CD4-positive, alpha-beta memory T cell (primary cell): ENCODE measurements at places on chromosomes 2 and 18.

GRCh38 chr2:46363535-46364170 is 66.4 kb downstream of the EPAS1 start:
- DNase-seq, result no peak

GRCh38 chr2:28802975-28803429 is 7.6 kb upstream of the SPDYA start:
- no peak for DNase-seq

DNA sequence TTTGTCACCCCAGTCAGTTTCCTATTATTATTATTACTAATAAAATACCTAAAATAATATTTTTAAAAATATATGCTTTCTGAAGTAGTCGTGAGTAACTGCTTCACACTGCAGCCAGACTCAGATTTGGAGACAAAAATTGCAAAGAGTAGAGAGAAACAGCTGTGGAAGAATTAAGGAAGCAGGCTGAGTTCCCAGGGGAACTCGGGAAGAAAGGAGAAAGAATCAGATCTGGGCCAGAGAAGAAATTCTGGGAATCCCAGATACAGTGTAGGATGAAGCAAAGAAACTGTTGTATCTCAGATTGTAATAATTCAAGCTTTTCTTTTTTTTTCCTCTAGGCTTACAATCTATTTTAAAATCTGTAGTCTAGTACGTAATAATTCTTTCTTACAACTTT is 182.3 kb downstream of the FTCDNL1 start:
- DNase-seq, result no peak

DNA sequence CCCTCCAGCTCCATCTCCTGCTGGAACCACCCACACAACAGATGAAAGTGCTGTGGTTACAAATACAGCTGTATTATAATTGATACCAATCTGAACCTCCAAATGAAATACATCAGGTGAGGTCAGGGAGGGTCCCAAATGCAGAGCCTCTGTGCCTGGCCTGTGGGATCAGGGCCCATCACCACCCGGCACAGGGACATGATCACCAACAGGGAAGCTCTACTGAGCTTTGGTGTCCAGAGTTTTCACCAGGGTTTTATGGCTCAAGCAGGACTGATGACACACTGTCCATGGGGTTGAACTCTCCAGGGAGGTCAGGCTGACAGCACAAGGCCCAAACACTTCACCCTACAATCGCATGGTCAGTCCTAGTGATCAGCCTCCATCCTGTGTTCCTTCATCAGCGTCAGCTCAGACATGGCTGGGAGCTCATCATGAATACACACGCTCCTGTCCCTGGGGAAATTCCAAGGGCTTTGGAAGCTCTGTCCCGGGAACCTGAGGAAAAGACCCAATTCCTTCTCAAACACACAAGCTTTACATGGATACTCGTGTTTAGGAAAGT is 3.9 kb upstream of the PXDN start:
- no peak for DNase-seq

GRCh38 chr2:74606927-74607326 is 41.2 kb downstream of the M1AP start:
- no peak for DNase-seq

- DNase-seq, result no peak
These were observed 95.3 kb downstream of the MREG start for GRCh38 chr2:215917953-215918620.

DNA sequence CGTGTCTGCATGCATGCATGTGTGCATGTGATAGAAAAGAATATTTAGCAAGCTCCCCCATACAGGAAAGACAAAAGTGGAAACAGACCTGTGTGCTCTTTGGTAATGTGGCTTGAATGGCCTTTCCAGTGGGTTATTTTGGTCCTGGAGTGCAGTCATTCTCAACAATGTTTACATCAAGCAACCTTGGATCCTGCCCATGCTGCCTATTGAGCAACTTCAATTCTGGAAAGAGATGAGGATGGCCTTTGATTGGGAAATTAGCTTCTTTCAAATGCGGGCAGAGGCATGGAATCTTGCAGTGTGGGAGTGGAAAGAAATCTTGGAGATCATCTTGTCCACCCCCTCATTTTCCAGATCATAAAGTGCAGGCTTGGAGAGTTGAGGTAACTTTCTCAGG is 87.2 kb upstream of the SMAD2 start:
- no peak for DNase-seq

DNA sequence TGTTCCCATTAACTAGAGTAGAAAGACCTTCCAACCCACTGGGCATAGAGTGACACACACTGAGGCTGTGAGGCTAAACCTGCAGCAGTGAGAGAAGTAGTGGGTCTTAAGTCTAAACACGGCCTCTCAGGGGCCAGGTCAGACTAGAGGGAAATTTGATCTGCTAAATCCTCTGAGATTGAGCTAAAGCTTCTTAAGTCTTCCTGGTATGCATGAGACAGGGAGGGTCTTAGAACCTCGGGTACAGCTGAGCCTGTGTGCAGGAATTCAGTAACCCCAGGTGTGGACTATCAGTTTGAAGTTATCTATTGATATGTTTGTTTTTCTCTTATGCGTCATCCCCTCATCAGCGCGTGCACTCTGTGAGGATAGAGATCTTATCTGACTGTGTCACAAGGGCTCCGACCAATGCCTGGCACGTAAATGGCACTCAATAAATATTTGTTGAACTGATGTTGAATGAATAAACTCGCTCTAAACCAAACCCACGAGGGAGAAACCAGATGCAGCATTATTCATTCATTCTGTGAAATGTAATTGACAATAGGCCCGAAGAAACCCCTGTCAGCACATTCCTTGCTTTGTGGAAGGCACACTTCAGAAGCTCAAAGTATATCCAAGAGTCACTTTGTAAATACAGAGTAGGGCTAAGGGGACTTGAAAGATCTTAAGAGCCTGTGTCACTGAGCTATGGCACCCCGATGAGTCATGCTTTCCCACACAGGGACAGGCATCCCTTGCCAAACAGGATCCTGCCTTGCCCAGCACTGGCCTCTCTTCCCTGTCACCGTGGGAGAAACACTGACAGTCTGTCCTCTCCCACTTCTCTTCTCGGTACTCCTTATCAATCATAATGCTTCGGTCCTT is 21.7 kb upstream of the RAB10 start:
- no peak for DNase-seq

DNA sequence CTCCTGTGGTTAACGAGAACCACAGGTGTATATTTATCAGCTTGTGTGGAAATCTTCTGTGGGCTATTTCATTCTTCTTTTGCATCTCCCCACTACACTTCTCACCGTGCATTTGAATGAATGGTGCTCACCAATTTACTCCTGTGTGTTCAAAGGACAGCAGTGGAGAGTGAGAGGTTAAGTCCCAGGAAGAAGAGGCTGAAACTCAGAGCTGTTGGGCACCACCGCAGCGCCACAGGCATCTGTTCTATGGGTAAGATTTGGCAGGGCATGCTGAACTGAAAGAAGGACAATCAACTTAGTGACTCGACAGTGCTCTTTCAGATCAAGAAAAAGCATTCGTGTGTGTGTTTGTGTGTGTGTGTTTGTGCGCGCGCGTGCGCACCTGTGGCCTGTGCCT is 297.9 kb upstream of the SIX2 start:
- DNase-seq, result no peak

DNA sequence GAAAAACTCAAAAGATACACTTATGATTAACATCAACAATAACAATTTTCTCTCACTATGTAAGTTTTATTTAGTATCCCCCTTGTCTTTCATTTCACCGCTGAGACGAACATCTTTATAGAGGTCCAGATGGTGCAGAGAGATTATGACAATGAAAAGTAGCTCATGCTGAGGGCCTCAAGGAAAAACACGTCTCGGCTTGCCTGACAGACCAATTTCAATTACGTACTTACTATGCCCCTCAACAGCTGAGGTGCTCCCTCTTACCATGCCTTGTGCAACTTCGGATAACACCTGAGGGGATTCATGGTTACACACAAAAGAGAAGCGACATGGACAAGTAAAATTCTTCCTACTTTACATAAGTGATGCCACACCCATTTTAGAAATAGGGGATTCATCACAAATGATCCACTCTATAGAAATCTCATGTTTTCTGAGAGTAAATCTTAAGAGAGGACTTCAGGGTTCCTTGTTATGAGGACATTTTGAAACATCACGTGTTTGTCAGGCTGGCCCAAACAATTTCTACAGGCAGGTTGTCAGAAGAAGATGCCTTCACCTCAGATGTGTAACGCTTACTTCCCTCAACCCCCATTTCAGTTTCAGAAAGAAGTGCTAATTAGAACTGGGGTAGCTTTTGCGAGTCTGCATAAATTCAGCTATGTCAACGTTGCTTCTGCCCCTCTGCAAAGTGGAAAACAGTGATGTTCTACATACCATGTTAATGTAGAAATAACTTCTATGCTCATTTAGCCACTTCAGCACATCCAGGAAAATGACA is 191.4 kb downstream of the NRXN1 start:
- no peak for DNase-seq

DNA sequence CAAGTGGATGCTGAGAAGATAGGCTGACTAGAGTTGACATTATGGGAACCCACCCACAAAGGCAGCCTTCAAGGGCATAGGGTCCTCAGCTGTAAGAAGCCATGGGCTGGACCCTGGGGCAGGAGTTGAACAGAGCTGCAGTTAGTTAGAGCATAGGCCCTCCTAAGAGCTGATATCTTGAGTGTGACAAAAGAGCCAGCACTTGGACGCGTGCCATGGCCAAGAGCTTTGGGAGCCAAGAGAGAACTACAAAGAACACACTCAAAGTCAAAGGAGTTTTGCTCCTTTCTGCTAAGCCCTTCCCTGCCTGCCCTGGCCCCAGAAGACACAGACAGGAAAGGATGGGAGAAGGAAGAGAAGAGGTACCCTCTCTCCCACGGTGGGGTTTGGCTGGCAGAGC is 29.9 kb upstream of the AGAP1 start:
- no peak for DNase-seq

- DNase-seq, result no peak
These were observed 138.6 kb upstream of the SIX3 start for GRCh38 chr2:44802777-44803424.
